ENCODE measurements at places on chromosomes 3 and 15.

- no peak for DNase-seq
Measured at GRCh38 chr3:44511238-44511566, 33.7 kb upstream of the ZNF445 start.

DNA sequence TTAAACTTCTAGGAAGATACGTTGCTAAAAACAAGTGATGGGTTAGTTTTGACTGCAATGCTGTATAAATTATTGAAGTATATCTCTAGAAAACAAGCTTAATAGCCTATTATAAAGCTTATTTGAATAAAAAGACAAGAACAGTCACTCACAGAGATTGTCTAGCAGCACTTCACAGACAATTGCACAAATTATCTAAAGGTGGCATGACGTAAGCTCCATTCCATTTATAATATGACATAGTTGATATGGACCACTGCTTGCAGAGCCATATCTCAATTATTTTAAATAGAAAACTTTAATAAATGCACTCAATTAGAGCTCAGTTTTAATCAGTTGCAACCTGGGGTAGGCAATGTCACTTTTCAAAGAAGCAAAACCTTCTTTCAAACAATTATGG, 319.9 kb upstream of the GBE1 start:
- DNase-seq, result no peak

- no peak for DNase-seq
Measured at GRCh38 chr3:113844622-113845222, 6.1 kb downstream of the GRAMD1C start.

DNA sequence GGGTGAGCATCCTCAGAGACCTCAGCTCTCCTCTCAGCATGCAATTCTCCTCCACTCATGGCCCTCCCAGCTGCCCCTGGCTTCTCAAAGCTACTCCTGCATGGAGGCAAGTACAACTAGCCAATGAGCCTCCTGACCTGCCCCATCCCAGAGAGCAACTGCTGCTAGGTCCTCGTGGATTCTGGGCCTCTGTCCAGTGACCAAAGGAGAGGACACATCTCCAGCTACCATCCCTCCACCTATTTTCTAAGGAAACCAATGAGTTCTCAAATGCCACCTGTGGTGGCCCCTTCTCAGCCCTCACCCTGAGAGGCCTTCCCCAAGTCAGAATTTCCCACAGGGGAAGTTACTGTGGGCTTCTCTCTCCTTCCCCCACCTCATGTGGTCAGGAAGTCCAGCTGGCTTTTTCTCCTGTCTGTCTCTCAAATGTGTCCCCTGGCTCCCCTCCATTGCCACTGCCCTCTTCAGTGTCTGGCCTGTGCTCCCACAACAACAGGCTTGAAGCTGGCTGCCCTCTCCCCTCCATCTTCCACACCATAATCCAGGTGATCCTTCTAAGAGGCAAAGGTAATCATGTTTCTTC, 43.0 kb downstream of the LIPC start:
- no peak for DNase-seq

DNA sequence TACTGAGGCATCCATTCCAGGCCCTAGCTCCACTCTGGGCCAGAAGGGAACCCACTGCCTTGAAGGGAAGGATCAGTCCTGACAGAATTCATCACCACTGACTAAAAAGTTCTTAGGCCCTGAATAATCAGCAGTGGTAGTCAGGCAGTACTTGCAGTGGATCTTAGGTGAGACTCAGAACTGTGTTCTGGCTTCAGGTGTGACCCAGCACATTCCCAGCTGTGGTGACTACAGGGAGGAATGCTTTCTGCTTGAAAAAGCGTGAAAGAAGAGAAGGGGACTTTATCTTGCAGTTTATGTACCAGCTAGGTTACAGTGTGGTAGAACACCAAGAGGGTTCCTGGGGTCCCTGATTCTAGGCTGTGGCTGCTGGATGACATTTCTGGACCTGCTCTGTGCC, 24.9 kb upstream of the AADACL2 start:
- no peak for DNase-seq

DNA sequence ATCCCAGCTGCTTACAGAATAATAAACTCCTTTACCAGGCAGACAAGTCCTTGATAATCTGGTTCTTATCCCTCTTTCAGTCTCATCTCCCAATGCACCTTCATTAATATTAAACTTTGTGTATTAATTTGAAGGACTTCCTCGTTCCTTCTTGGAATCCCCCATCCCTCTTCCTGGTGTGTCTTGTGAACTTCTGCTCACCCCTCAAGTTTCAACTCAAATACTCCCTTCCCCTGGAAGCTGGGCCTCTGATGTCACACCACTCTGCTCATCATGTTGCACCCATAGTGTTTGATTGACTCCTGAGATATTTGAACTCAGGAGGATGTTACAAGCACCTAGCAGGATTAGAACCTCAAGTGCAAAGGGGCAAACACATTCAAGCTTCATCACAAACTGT, 3.3 kb upstream of the STT3B start:
- no peak for DNase-seq

DNA sequence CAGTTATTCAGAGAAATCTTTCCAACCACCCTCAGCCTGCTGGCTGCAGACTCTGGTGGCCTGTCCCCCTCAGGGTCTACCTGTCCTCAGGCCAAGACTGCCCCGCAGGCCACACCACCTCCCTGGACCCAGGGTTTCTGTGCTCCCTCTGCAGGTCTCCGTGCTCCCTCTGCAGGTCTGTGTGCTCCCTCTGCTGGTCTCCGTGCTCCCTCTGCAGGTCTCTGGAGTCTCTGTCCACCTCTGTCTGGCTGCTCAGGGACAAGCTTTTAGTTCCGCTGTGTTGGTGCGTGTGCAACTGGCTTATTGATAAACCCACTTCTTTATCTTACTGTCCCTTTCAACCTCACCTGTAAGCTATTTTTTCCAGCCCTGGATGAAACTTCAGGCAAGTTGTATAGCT, 30.1 kb downstream of the BDH1 start:
- no peak for DNase-seq

Measured in HS-27A (cell line).